Stimulated activated CD4-positive, alpha-beta T cell treated with anti-CD3 and anti-CD28 coated beads, Interleukin-4, amount 100 ng/mL, for 24 hours (primary cell): ENCODE measurements at places on chromosomes 2 and 18.

DNA sequence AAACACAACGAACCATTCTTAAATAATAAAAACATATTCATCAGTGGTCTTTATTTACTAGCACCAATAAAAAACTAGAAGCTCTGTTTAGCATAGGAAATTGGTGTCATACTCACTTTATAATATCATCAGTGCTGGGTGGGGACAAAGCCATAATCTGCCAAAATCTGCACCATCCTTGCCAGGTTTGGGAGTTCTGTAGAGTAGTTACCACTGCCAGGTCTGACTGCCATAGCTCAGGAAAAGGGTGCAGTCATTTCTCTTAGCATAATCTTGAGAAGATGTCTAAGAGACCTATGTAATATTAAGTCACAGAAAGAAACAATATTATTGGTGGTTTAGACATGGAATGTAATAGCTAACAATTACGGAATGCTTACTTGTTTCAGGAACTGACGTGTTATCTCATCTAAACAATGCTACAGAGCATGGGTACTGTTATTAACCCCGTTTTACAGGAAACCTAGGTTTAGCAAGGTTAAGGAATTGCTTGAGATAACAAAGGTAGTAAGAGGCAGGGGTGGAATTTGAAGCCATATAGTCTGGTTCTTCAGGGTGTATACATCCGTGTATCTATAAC, 1.6 kb upstream of the MARCHF7 start:
- DNase-seq: no peak

- DNase-seq: no peak
Observed at GRCh38 chr2:149735237-149735958, 147.8 kb upstream of the MMADHC start.

DNA sequence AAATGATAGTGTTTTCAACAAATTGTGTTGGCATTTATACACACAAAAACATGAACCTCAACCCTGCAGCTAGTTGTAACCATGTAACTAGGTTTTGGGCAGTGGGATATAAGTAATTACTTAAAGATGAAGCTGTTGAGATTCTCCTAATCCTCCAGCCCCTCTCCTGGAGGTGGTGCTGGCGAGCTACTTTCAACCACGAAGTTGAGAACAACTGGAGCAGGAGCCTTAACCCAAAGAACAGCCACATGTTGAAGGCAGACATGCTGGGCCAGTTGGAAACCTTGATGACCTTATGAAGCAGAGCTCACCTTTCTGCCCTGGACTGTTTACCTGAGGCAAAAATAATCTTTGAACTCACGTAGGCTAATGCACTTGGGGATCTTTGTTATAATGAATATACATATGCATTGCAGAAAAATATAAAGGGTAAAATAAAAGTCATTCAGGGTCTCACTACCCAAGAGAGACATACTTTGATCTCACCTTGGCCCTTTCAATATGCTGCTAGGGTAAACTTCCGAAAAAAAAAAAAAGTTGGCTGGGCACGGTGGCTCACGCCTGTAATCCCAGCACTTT, 89.6 kb upstream of the NPAS2 start:
- peak; percentile 45 for DNase-seq

GRCh38 chr2:237210763-237211162, 125.1 kb downstream of the COPS8 start:
- no peak for DNase-seq

DNA sequence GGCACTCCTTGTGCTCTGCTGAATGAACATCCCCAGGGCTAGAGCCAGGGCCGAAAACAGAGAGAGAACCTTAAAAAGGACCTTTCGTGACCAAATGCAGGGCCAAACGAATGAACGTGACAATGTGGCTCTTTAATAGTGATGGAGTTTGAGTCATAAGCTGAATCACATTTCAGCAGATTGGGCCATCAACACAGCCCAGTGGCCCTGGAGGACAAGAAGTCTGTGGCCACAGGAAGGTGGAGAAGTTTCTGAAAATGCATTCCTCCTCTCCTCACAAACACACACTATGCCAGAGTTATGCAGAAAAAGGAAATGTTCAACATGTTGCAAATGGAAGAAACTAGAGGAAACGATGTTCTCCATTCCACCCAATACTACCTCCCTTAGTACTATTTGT, 415.8 kb downstream of the HRH4 start:
- no peak for DNase-seq

- DNase-seq: no peak
Observed at GRCh38 chr2:239597216-239597615, 196.4 kb upstream of the HDAC4 start.

DNA sequence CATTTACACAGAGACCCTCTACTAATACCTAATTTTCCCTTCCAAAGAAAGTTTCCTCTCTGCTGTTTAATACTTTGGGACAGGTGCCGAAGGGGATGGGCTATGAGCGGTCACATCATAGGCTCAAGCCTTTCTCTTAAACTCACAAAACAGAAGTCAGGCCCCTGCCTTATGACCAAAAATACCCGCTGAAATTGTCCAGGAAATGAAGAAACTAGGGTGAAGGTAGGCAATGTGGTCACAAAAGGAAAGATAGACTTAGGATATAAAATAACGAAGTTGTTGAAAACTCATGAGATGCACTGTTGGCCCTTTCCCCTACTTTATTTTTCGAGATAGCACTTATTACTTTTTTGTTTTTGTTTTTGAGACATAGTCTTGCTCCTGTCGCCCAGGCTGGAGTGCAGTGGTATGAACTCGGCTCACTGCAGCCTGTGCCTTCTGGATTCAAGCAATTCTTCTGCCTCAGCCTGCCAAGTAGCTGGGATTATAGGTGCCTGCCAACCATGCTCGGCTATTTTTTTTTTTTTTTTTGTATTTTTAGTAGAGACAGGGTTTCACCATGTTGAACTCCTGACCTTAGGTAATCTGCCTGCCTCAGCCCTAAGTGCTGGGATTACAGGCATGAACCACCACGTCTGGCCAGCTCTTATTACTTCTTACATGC, 16.3 kb downstream of the SLC8A1 start:
- DNase-seq: no peak

DNA sequence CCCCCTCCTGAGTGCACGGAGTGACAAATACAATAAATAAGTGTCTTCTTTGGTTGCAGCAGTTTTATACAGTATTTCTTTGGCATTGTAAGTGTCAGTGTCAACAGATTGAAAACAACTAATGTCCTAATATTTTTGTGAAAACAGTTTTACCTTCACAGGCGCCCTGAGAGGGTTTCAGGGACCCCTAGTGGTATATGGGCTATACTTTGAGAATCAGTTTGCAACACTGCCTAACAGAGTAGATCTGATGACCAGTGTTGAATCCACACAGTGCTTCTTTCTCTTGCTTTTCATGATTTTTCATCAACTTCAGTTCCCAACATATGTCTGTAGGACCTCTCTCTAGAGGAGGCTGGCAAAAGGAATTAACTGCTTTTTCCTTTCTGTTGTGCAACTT, 162.2 kb downstream of the PRPF40A start:
- no peak for DNase-seq

DNA sequence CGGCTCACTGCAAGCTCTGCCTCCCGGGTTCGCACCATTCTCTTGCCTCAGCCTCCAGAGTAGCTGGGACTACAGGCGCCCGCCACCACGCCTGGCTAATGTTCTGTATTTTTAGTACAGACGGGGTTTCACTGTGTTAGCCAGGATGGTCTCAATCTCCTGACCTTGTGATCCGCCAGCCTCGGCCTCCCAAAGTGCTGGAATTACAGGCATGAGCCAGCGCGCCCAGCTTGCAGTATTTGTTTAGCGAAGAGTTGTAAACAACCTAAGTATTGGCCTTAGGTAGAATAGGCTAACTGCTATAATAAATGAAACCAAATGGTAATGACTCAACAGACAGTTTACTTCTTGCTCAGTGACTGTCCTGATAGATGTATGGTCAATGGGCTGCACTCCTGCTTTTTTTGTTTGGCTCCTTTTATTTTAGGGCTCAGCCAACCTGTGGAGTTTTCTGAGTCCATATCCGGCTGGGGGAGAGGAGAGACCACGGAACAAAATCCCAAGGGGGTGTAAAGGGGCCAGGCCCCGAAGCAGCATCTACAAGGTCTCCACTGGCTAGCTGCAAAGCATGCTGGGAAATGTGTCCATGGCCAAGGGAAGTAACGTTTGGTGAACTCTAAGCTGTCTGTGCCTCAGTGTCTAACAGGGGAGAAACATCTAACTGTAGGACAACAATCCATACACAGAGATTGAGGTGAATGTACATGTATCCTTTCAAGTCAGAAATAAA, 841.0 kb upstream of the ID2 start:
- DNase-seq: no peak

DNA sequence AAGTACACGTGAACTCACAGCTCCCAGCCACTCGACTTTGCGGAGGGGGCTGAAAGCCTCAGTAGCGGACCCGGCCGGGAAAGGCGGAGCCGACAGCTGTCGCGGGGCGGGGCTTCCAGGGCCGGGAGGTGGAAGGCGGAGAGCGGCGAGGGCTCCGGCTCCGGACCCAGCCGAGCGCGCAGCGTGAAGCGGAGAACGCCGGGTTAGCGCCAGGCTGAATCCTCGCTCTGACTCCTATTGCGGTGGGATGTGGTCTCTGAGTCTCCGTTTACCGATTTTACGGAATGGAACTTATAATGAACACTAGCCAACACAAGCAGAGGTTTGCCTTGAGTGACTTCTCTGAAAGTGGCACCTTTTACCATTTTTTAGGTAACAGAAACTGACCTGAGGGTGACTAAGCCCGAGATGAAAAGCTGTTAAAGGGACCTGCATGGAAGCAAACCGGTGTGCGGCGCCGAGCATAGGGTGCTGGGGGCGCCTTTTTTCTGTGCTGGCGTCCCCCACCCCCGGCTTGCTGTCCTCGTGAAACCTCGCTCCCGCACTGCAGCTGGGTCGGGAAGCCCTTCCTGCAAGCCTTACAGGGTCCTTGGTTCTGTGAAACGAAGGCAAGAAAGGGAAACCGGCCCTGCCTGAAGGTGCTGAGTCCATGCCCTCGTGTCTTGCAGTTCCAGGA, 72.9 kb downstream of the EN1 start:
- DNase-seq: no peak
